ENCODE measurements at places on chromosomes 3 and 15.

GRCh38 chr3:51384726-51385473 lies at the start of gene MANF:
Gene MANF, plus strand, starts transcription at chr3:51385291. Its CDS starts 52 bp downstream, at chr3:51385343.
- DNase-seq, result peak; percentile 98

- DNase-seq, result no peak
Observed at GRCh38 chr15:61524086-61524485, 295.0 kb upstream of the RORA start.

DNA sequence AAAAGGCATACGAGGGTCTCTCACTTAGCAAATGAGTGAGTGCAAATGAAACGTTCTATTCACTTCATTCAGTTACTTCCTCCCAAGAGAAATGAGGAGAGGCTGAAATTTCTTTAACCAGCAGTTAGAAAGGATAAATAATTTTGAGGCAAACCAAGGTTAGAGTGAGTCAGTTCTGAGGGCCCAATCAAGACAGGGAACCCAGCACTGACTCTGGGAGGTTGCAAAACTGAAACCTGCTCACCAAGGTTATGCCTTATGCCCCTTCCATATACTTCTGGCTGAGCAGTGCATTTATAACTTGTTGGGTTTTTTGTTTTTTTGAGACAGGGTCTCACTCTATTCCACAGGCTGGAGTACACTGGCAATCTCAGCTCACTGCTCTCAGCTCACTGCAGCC lies 4.5 kb upstream of the RPSA start:
- DNase-seq, result peak; percentile 38

DNA sequence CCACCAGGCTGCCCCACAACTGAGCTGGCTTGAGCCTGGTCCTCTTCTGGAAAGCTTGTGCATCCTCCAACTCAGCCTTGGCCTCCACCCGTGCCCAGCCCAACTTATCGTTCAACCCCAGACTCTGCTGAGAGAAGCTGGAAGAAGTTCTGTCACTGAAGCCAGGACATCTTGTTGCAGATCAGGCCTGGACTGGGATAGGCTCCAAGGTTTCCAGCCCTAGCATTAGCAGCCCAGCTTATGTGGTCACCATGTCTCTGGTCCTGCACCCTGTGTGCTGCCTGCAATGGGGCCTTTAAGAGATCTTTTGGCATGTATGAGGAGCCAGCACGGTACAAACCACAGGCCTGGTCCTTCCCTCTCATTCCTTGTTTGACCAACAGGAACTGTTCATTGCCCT lies 15.2 kb upstream of the CAMP start:
- DNase-seq, result no peak

GRCh38 chr3:121155028-121155427 lies 247.0 kb downstream of the STXBP5L start:
- DNase-seq, result no peak

- DNase-seq, result no peak
Observed at GRCh38 chr3:128281056-128281455, 127.8 kb downstream of the EEFSEC start.

- peak; percentile 85 for DNase-seq
Observed at GRCh38 chr3:195859061-195859845, 47.5 kb upstream of the MUC4 start.

DNA sequence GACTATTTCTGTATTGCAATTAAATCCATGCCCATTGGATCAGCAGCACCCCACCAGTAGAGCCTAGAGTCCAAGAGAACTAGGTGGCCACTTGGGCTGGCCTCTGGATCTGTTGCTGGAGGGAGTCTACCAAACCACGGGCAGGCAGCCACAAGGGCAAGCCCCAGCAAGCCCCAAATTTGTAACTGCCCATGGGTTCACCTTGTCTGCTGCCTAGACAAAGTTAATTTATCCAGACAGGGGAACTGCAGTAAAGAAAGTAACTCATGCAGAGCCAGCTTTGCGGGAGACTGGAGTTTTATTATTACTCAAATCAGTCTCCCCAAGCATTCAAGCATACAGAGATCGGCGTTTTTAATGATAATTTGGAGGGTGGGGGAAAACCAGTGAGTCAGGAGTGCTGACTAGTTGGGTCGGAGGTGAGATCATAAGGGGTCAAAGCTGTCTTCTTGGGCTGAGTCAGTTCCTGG lies 74.0 kb upstream of the TERB2 start:
- DNase-seq, result peak; percentile 69

- DNase-seq, result no peak
Observed at GRCh38 chr3:190644766-190645165, 130.9 kb downstream of the IL1RAP start.

- no peak for DNase-seq
Observed at GRCh38 chr15:22887157-22887951, 48.9 kb downstream of the NIPA2 start.

GRCh38 chr3:183536238-183536880 lies 19.1 kb downstream of the KLHL6 start:
- no peak for DNase-seq

DNA sequence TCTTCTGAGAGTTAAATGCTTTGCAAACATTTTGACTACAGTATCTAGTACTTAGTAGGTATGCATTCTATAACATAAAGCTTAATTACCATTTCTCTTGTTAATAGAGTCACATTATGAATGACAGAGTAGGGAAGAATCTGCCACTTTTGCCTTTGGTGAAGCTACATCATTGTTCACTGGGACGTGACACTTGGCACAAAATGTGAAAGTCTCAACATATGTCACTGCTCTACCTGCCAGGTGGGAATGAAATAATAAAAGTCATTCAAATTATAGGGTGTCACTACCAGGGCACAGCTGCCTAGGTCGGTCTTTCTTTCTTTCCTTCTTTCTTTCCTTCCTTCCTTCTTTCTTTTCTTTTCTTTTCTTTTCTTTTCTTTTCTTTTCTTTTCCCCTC lies 17.6 kb downstream of the GPR87 start:
- DNase-seq, result no peak

GRCh38 chr15:99324082-99324620 lies 72.9 kb downstream of the LRRC28 start:
- no peak for DNase-seq

- no peak for DNase-seq
Observed at GRCh38 chr3:23002151-23002550, 201.0 kb upstream of the UBE2E2 start.

- no peak for DNase-seq
Observed at GRCh38 chr3:69443457-69443920, 57.6 kb upstream of the FRMD4B start.

DNA sequence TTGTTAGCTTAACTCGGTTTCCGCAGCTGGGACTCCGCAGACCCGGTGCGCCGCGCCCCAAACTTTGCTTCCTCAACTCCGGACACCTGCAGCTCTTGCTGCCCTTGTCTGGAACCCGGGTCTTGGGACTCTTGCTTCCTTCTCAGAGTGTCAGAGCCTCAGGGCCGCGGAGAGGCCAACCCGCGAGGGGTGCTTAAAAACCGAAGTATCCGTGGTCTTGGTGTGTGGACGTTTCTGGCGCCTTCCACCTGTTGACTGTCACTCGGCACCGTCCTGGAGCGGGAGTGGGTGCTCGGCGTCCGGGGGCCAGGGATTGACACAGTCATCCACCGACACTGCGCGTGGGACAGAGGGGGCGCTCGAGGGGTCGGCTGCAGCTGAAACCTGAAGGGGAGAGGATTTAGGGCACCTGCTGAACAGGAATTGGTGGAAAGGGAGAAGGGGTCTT lies 386 bp downstream of the SQOR start:
- DNase-seq, result peak; percentile 73

DNA sequence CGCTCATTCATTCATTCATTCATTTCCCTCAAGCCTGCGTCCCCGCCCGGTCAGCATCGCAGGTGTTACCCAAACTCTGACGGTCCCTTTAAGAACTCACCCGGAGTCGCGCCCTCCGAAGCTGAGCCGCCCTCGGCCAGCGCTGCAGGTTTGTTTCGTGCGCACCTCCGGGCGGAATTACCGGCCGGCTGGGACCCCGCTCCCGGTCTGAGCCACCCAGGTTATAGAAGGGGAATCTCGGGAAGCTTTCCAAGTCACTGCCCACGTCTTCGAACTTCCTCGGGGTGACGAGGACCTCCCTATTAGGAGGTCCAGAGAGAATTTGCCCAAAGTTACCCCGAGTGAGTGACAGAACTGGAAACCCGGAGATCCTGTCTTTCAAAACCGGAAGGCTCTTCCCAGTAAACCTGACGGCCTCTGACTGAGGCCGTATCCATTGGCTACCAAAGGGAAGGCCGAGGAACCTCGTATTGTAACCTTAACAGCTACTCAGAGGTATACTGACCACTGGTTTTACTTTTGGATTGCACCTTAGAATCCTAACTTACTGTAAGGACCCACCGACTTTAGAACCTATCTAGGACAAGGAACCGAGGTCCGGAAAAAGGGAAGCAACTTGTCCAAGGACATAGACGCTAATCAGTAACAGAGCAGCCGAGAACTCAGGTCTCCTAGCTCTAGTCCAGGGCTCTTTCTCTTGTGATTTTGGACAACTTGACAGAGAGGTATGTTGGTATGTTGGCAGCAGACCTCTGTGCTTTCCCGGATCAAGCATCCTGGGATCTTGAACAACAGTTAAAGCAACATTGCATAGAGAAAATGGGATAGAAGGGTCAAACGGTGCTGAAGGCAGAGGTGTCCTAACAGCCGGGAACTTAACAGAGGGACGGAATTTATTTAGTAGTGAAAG lies 788 bp upstream of the DLG1 start:
- peak; percentile 46 for DNase-seq

DNA sequence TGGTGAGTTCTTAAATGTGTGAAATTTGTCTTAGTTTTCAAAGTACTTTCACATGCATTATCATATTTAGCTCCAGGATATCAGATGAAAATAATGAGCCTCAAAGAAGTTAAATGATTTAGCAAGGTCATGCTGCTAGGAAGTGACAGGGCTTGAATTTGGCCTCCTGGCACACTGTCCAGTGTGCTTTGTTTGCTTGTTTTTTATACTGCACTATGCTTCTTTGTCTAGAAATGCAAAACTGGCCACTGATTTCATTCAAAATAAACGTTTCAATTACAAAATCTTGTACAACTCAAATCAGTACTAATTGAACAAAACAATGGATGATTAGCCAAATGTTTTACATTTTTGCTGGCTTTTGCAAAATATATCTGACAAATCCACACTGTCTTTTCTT lies 583.3 kb upstream of the CBLB start:
- DNase-seq, result no peak

GRCh38 chr15:71290002-71290401 lies 174.7 kb downstream of the THSD4 start:
- no peak for DNase-seq

GRCh38 chr3:130515755-130516154 lies 1.2 kb upstream of the COL6A6 start:
- no peak for DNase-seq

DNA sequence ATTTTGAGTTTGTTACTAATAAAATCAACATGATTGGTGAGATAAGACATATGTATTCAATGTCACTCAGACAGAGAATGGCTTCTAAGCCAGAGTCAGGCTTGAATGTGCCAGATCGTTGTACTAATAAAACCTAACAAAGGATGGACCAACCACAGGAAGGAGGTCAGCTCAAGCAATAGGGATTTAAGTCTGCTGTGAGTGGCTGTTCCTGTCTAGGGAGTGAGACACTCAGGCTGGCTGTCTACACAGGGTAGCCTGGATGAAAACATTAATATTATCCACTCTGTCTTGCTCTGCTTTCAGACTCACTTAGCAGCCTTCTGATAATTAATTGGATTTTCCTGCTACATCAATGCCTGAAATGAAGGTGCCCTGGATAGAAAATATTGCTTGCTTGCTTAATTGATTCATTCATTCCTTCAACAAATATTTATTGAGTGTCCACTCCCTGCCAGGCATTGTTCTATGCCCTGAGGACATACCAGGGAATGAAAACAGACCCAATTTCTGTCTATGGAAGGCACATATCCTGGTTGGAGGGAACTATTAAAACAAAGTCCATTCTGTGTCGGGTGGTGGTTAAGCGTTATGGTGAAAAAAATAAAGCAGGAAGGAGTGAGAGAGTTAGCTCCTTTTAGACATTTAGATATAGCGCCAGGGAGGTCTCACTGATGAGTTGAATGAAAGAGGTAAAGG lies 239.4 kb downstream of the CHST2 start:
- no peak for DNase-seq

DNA sequence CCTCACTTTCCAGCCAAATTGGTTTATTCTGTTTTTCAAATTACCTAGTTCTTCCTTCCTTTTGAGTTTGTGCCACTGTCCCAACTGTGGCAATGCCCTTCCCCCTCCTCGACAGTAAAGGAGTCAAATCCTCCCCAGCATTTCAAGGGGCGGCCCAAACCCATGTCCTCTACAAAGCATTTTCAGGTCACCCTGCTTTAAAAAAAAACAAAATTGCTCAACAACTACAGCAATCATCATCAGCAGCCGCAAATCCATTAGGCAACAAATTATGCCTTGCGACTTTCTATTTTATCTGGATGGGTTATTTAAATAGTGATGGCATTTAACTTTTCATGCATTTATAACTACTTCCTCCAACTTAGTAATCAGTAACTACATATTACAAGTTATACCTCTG lies 32.7 kb downstream of the PLD1 start:
- no peak for DNase-seq

- no peak for DNase-seq
Observed at GRCh38 chr3:116230431-116231020, 214.8 kb downstream of the LSAMP start.

- DNase-seq, result no peak
Observed at GRCh38 chr15:39242345-39242744, 338.5 kb upstream of the THBS1 start.

GRCh38 chr3:124491098-124491497 lies 239.2 kb upstream of the UMPS start:
- no peak for DNase-seq

DNA sequence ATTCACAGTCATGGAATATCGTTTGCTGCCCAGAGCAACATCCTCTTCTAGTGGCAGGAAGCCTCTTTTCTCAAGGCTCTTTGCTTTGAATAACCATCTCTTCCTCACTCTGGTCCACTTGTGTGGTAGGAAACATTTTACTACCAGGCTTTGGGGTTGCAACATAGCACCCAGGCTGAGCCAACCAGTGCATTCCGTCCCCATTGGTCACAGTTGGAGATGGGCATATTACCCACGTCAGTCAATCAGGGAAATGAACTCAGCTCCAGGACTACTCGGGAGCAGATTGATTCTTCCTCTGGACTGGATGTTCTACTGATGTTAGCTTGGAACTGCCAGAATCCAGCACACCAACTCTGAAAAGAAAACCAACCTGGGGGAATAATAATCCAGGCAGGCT lies 4.2 kb upstream of the PEX5L start:
- no peak for DNase-seq

- DNase-seq, result peak; percentile 15
Observed at GRCh38 chr3:57078635-57079473, 18.4 kb downstream of the SPATA12 start.

GRCh38 chr3:79297245-79297960 lies 470.4 kb downstream of the ROBO1 start:
- no peak for DNase-seq
